ENCODE measurements at places on chromosomes 6 and 20.
A peak's percentile ranks its signal among the peaks of the same experiment; 100 is the strongest.

- DNase-seq = no peak
These were observed 679 bp upstream of the RING1 start for GRCh38 chr6:33207552-33208090.

DNA sequence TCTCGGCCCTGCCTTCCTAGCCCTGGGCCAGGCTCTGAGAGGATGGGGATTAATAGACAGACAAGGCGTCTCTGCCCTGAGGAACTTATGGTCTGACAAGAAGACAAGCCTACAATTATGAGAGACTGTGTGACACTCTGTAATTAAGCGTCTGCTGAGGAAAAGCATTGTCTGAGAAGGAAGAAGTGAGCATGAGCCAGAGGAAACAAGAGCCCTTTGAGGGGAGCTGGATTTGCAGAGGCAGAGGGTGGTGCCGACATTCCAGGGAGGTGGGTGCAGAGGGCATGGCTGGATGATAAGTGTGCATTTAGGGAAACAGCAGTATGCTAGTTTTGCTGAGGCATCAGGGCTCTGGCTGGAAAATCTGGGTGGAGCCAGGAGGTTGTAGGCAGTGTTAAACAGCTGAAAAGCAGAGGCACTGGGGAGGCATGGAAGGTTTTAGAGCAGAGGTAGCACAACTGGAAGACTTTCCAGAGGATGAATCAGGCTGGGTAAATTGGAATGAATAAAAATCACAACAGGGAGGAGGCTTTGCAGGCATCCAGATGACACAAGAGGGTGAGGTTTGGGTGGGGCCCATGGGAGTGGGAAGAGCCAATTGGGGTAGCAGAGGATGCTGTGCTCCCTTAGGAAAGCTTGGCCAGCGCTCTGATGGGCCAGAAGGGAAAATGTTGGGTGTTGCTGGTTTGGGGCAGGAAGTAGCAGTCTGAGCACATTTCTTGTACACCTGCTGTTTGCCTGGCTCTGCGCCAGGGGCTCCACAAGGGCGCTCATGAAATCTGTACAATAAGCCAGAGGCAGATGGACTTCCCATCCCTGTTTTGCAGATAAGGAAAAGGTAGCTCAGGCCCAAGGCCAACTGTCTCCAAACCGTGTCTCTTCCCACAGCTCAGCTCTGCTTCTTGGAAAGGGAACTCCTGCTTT lies 74.0 kb upstream of the MYL9 start:
- peak; percentile 25 for DNase-seq

DNA sequence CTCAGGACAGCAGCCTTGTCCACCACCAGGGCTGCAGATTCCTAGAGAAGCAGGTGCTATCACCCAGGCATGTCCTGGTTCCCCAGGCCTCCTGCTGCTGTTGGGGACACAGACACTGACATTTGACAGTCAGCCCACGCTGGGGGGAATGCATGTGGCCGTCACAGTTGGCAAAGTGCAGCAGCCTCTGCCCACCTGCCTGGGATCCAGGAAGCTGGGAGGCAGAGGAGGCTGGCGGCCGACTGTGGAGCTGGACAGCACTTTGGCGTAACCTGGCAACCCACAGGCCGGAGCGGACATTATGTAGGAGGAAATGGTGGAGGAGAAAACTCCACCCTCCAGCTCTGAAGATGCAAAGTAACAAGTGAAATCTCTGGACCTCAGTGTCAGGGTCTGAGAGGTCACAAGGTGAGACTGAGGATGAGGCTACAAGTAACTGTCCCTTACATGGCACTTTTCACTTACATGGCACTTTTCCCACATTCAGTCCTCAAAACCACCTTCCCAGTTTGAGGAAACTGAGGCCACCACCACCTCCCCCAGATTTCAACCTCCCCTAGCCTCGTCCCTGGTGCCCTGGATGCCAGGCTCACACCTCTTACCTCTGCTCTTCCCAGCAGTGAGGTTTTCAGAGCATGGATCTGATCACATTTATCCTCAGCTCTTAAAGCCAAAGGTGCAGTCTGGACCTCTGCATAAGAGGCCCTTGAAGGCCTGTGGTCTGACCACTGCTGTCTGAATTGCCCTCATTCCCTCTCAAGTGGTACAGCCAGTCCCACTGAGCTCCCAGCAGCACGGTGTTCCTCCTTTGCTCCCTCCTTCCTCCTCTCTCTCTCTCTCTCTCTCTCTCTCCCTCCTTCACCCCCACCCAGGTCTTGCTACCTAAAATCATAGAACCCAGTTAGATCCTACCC lies 8.7 kb downstream of the MAP1LC3A start:
- DNase-seq = no peak

GRCh38 chr6:159169557-159170332 lies 545 bp downstream of the FNDC1 start:
- no peak for DNase-seq

DNA sequence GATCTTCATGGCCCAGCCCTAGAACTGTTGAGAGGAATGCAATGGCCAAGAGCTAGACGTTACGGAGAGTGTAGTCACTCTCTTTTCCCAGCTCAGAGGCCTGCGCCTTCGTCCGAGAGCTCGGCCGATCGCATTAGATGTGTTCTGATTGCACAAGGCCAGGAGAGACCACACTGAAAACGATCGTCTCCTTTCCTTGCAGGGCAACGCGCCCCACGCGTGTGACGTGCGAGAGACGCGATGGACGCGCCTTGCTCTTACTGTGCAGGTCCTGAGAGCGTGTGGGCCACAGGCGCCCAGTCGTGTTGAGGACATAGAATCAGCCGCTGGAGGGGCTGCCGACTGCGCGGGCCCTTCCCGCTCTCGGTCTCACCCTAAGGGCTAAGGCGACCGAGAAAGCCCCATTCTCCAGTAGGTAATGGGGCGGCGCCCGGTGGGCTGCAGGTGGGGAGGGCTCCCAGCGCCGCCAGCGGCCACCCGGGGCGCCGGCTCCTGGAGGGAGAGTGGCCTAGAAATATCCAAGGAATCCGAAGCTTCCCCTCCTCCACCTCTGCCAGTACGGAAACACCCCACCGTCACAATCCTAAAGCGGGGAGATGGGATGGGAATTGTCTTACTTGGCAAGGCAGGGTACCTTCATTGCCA lies 26.9 kb downstream of the TFAP2B start:
- DNase-seq = no peak

GRCh38 chr6:14002176-14002947 lies 77.6 kb downstream of the RNF182 start:
- DNase-seq = no peak

GRCh38 chr6:170523256-170524171 lies 29.6 kb downstream of the PSMB1 start:
- DNase-seq = no peak

DNA sequence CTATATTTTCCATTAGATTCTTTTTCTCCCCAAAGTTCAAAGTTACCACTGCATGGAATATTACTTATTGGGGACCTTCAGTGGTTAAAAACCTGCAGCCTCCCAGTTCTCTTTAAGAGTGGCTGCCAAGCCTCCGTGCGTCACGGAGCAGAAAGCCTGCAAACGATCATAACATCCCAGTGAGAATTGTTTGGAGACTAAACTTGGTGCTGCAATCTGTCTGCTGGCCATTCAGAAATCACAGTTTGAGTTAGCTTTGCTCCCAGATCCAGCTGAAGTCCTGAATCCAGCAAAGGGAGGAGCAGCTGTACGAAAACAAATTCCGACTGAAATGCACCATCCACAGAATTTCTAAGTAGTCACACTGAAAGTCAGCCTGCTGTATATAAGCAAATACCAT lies 213.5 kb upstream of the PDE10A start:
- no peak for DNase-seq

- DNase-seq = no peak
These were observed 298.6 kb downstream of the CDH26 start for GRCh38 chr20:60256811-60257210.

DNA sequence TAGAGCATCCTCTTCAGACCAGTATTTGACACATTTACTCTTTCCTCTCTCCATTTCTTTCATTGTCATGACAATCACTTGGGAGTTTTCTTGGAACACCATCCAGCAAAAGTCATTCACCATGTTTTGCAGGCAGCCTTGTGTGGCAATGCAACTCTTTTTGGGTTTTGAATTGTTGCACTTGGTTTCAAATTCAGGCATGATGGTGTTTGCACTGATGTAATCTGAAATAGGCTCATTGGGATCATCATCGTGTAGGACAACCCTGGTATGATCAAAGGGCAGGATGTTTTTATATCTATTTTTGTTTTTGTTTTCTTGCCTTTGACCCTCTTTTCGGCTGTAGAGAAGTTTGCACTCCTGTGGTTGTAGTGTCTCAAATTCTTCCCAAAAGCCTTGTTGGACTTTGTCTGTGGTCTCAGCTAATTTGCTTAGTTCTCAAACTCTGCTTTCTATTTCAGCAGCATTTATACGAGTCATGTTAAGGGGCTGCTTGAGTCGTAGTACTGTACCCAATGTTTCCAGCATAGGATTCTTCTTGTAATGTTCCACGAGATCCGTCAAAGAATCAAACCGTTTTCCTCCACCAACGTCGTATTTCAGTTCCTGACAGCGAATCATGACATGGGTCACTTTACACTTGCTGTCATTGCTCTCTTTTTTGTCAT lies 160.8 kb upstream of the TNFAIP3 start:
- no peak for DNase-seq

- DNase-seq = no peak
These were observed 40.4 kb upstream of the SYNJ2 start for GRCh38 chr6:157941101-157941863.

DNA sequence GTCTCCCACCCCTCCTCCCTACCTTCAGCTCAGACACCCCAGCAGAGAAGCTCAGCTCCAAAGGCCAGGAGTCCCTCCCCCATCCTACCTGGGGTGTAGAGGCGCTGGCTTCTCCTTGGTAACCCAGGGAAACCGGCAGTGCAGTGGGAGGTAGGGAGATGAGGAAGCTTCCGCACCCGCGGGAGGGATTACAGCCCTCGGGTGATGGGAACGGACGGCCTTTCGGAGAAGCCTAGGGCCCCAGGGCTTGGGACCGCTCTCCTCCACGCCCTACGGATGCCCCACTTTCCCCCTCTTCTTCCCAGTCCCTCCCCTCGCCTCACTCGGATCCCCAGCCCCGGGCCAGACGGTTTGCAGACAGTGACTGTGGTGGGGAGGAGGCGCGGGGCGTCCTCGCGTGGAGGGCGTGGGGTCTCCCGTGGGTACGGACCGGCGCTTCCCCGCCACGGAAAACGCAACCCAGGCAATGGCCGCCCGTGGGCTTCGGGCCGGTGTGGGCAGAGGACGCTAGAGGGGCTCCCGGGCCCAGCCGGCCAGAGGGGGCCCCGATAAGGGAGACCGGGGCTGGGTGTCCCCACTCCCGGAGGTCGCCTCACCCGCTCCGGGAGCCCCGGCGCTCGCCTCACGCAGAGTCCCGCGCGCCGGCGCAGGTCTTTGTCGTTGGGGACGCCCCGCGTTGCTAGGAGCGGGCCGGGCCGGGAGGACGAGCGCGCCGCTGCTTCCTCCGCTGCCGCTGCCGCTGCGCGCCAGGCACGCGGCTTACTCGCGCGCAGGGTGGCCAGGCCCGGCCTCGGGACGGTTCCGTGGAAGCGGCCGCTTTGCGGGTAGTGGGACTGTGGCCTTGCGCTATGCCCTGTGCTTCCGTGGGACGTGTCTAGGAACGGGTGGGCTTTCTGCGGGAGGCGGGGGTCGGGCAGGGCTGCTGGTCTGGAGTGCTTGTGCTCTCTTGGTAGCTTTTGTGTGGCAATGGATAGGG lies 15.8 kb downstream of the AARS2 start:
- DNase-seq = peak; percentile 43

DNA sequence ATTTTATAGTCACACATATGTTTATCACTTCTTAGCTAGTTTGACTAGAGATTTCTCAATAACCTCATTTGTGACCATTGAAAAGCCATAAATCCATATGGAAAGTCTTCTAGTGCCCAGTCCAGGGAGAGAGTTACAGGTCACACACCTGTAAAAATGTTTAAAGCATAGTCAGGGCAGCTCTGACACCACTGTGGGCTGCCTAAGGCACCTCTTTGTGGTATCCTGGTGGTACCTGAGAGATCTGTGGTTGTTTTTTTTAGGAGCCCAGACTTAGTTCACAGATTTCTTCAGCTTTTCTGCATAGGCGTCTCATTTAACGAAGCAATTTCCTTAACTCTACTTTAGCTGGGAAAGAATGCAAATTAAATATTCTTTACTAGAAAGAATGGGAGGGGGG lies 186.6 kb downstream of the CENPW start:
- no peak for DNase-seq

- DNase-seq = no peak
These were observed 47.1 kb upstream of the FOXP4 start for GRCh38 chr6:41498968-41499599.

GRCh38 chr20:50538276-50538675 lies 28.1 kb downstream of the PTPN1 start:
- no peak for DNase-seq

GRCh38 chr6:44732243-44732642 lies 344.7 kb downstream of the CDC5L start:
- DNase-seq = no peak

DNA sequence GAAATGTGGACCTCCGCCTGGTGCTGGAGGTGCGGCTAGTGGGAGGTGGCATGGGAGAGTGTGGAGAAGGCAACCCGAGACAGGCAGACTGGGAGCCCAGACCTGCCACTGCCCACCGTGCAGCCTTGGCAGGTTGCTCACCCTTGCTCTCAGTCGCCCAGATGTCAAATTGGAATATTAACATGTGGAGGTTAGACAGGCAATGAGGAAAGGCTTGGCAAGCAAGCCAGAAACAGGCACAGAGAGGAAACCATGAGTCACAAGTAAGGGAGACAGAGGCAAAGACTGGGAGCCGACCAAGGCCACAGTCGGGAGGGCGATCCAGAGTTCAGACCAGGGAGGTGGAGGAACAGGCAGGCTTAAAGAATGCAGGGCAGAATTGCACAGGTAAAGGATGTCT lies 178.2 kb downstream of the FOXC1 start:
- DNase-seq = no peak

- no peak for DNase-seq
These were observed 131.1 kb downstream of the LRRC1 start for GRCh38 chr6:53925891-53926290.

DNA sequence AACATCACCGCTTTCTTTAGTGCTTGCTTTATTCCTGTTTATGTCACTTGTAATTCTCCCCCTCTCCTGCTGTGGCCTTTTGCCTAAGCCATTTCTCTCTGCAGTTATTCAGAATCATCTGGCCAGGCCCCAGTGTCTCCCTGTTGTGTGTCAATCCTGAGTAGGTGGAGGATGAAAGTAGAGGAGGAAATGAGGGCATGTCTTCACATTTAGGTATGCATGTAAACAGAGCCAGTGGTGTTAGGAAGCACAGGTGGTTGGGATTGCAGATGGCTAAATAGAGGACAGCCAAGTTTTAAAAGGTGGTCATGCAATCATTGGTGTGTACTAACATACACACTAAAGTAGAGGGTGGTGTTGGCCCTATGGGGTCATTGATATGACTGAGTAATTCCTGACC lies 5.2 kb downstream of the PRSS35 start:
- DNase-seq = no peak

- no peak for DNase-seq
These were observed 32.3 kb upstream of the CITED2 start for GRCh38 chr6:139406577-139407343.

DNA sequence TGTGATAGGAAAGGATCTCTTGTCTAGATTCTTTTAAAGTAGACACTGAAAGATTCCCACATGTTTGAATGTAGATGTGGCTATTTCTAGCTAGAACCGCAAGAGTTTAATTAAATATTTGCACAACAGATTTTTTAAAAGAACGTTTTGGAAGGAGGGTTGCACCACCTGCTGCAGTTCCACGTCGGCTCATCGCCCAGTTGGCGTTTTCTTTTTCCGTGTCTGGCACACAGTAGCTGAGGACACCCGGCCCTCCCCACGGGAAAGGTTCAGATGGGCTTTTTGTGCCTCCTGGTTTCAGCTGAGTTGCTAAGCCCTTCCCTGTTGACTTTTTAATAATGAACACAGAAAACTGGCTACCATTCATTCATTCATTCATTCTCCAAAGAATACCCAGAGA lies 41.8 kb upstream of the DOK5 start:
- DNase-seq = no peak
